ENCODE measurements at places on chromosomes 16 and 17. TPM values are rescaled to one million over a fixed set of nuclear protein-coding genes. Genes with fewer than 3 reads are reported as not detected.

ARL2BP gene
- 16.3 TPM for total RNA-seq

- DNase-seq: no peak
These were observed 1.4 kb downstream of the AOC3 start for GRCh38 chr17:42852351-42852750.

- DNase-seq: no peak
These were observed 2.8 kb downstream of the GRB7 start for GRCh38 chr17:39740357-39741111.

- DNase-seq: no peak
These were observed 114.0 kb downstream of the SPECC1 start for GRCh38 chr17:20123209-20123608.

DNA sequence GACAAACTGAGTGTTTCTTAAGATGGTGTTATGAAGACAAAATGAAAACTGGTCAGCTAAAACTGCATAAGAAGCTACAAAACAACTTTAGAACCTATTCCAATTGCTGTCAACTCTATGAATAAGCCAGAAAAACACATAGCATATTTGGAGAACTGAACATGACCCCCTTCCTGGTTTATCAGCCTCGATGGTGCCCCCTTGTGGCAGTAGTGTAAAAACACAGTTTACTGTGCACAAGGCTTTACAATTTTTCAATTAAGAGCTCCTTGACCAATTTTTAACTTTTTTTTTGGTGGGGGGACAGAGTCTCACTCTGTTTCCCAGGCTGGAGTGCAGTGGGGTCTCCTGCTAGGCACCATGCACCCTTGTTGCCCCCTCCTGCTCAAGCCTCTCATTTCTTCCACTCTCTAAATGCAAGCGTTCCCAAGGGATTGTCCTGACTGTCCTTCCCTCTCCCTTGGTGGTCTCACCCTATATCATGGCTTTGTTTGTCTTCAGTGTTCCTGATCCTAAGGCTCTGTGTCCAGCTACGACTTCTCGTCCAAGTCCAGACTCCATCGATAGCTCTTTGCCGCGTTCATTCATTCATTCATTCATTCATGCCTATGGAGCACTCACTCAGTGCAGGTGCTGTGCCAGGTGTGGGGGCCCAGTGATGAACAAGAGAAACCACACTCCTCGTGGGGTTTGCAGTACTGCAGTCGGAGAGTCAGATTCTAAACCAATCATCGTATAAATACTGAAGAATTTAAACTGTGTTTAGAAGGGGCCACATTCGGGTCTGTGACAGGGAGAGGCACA, 7.5 kb downstream of the EIF1 start:
- peak; percentile 67 for DNase-seq

KRTAP4-1 gene
- not detected for total RNA-seq

DNA sequence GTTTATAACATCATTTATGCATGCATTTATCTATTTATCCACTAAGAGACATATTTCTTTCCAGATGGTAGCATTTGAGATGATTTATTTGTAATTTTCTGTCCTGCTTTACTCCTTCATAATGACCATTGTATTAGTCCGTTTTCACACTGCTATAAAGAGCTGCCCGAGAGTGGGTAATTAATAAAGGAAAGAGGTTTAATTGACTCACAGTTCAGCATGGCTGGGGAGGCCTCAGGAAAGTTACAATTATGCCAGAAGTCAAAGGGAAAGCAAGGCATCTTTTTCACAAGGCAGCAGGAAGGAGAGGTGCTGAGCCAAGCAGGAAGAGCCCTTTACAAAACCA, 28.6 kb downstream of the TRIM25 start:
- DNase-seq: no peak

DNA sequence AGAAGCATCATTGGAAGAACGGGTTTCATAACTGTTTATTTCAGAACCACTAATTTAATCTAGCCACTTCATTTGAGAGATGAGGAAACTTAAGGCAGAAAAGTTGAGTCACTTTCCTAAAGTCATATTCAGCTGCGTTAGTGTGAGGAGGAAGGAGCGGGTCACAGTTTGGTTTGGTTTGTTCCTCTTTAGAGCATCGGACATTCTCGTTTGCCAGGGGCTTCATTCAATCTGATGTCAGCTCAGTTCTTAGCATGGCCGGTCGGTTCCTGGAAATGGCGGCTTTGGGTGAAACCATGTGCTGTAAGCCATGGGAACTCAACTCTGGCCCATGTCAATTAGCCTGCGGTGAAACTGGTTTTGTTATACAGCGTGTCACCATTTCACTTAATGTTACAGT, 186.5 kb downstream of the LGALS9B start:
- DNase-seq: no peak

KRT32 gene
- not detected for total RNA-seq

DNA sequence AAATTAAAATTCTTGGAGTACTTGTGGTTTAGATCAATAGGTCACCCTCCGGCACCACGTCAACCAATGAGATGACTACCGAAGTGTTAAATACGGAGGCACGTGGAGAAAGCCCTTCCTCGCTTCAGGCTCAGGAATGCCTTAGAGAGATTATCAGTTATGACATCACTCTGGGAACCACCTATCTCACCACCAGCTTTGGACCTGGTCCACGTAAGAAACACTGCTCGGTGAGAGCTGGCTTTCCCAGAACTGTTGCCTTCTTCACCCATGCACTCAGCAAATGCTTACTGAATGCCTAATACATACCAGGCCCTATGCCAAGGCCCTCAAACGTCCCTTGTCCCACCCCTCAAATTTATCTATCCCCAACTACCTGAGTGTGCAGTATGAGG, 71.3 kb downstream of the SMG6 start:
- DNase-seq: no peak

TLCD2 gene
- total RNA-seq: 1.8 TPM

ERCC4 gene
- 4.7 TPM for total RNA-seq

- no peak for DNase-seq
These were observed 85.2 kb downstream of the KSR1 start for GRCh38 chr17:27541301-27542023.

GRCh38 chr16:55508271-55508921, 476 bp upstream of the LPCAT2 start:
- no peak for DNase-seq

DNA sequence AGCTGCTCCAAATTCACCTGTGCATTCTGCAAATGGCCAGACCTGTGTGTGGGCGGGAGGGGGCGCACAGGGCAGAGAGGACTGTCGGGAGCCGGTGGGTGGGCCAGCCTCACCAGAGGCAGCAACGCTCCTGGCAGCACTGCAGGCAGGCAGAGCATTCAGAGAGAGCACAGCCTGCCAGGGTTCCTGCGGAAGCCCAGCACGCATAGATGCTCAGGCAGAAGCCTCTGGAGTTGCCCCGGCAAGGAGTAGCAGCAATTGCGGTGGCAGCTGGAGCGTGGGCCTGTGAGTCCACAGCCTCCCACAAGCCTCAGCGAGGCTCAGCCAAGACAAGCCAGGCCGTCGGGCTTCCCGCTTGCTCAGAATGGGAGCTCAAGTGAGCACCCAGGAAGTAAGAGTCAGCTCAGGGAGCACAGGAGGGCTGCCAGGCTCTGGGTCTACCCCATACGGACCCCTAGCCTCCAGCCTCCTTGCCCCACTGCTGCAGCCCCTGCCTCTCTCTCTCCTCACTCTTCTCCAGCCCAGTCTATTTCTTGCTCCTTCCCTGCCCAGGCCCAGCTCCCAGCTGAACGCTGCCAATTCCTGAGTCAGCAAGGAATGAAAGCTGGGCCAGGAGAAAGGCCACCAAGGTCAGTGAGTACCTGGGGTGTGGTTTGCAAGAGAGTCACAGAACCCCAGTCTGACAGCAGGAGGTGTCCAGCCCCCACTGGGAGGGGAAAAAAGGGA, 9.6 kb downstream of the EMC6 start:
- DNase-seq: no peak

TBC1D3 gene
- total RNA-seq: not detected

DNA sequence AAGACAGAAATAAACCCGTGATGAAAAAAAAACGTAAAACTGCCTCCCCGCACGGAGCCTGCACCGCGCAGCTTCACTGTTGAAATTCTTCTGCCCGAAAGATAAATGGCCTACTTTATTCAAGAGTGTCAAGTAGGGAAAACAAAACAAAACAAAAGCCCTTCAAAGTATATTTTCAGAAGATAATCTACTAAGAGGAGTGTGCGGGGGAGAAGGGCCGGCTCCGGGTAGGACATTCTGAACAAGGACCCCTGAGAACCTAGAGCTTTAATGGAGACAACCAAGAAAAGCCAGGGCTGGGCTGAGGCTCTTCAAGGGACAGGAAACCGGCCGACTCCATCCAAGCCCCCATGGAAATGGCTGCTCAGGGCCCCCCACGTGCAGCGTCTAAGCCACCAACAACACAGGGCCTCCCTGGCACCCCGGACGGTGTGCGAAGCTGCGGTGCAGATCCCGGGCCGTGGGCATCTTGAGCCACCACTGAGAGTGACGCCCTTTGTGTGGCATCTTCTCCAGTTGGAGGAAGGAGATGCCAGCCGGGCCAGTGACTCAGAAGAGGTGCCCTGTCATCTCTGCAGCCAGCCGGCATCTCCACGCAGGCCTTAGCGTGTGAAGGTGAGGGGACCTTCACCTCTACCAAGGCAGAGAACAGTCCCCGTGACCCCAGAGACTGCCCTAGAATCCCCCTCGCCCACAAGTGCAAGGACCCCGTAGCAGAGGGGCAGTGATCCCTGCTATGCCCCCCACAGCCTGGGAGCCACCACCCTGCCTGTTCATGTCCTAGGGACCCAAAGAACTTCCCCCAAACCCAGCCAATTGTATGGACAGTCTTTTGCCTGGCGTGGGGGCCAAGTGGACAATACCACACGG, 250.8 kb downstream of the C16orf95 start:
- DNase-seq: no peak

CCL14 gene
- total RNA-seq: 6.1 TPM

DNA sequence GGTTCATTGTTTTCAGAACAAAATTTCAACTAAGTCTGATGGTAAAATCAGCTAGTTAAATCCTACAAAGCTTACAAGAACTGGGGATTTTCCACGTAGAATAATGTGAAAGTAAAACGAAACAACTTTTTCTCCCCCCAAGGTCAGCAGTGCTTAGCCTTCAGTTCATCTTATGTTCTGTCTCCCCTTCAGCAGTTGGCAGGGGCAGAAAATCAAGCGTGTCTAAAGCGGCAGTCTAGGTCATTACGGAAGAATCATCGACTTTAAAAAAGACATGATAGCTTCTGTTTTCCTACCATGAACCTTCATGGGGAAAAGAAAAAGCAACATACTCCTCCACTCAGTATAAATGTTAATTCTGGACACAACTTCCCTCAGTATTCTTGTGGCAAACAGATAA, 50.7 kb downstream of the GNA13 start:
- DNase-seq: no peak

- peak; percentile 96 for DNase-seq
These were observed 72.7 kb downstream of the ABCC1 start for GRCh38 chr16:16021988-16022682.

DNA sequence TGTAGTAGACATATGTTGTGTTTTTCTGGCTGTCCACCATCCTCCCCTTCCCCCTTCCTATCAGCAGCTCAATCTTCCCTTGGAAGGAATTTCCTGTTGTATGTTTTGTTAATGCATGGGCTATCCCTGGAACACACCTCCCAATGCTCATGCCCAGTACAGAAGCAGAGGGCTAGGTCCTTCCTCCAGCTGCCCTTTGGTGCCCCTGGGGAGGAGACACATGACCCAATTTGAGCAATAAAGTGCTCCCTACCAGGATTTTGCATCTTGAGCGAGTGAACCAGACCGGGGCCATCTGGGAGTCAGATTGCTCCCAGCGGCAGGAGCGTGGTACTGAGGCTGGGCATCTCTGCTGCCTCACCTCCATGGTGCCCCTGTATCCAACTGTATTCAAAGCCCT, 141.5 kb upstream of the MED13 start:
- no peak for DNase-seq

IL32 gene
- 928 TPM for total RNA-seq

- no peak for DNase-seq
These were observed 1.2 kb downstream of the TNFRSF17 start for GRCh38 chr16:11966173-11966572.

NPTX1 gene
- 0.04 TPM for total RNA-seq

DNA sequence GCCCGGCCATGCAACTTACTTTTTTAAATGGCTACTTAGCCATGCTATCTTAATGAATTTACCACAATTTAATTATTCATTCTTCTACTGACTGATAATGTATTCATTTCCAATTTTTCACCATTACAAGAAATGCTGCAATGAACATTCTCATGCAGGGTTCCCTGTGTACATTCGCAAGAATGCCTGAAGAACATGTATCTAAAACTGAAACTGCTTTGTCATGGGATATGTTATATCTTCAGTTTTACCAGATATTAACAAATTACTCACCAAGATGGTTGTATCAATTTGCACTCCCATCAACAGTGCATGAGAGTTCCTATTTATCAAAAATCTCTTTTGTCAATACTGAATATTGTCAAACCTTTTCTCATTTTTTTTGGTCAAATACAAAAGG, 100.8 kb downstream of the SLC39A11 start:
- DNase-seq: no peak

TMEM238L gene
- not detected for total RNA-seq

KIF18B gene
- not detected for total RNA-seq

DNA sequence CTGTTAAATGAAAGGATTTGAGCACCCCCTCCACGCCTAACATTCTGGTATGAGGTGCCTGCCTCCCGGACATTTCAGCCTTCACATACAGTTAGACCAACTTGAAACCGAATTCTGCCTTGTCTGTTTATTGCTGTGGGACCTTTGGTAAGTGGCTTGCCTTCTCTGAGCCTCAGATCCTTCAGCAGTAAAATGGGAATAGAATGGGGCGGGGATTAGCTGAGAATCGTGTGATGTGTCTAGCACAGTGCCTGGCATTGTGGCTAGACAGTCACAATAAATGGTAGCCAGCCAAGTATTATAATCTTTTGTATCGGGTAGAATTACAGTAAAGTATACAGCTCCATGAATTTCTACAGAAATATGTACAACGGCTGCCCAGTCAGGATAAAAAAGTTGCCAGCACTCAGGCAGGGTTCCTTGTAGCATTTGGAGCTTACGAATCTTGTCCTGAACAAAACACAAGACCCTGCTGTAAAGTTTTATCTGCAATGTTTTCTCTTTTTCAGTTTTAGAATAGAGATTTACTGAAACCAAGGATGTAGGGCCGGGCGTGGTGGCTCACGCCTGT, 786 bp downstream of the TMC7 start:
- DNase-seq: no peak

GRCh38 chr16:81936209-81937000, 74.9 kb downstream of the SDR42E1 start:
- DNase-seq: no peak

KCNJ2 gene
- 1.1 TPM for total RNA-seq

- DNase-seq: no peak
These were observed 126.6 kb downstream of the TMEM132E start for GRCh38 chr17:34706029-34706428.

DNA sequence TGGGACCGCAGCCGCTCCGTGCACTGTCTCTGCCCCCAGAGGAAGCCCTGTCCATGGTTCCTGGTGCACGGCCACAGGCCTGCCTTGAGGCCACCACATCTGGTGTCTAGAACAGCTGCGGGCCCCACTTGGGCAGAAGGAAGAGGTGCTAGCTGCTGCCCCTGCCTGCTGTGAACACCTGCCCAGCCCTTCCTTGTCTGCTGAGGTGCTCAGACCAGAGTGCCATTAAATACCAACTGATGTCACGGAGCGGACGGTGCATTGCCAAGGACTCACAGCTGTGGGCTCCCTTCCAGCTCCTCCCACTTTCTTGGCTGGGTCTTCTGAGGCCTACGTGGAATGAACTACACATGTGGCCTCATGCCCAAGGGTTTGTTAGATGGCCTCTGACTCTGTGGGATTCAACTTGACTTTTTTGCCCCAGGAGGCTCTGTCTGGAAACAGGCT, 146.1 kb downstream of the RAB11FIP4 start:
- peak; percentile 51 for DNase-seq

GRCh38 chr16:57343221-57343620, 15.4 kb upstream of the CCL22 start:
- DNase-seq: no peak

GRCh38 chr17:72599891-72600290, 479.1 kb downstream of the SOX9 start:
- DNase-seq: no peak

ADAM11 gene
- total RNA-seq: 0.03 TPM
